GM12892 (cell line): ENCODE measurements at places on chromosomes 1 and 21.

DNA sequence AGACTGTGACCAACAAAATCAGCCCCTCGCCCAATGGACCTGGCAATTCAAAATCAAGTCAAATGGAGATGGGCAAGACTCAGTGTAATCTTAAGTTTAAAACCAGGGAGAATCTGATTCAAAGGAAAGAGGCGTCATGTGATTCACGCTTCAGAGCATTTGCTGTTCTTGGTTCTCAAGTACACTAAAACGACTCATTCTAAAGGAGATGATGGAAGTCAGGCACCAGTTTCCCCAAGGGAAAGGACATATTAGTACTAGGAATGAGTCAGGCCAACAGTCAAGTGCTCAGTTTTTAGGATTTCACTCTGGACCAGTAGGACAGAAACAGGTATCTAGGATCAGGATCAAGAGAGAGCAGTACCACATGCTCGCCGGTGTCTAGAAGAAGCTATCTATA lies 429.6 kb downstream of the PLPP3 start:
- no peak for DNase-seq

DNA sequence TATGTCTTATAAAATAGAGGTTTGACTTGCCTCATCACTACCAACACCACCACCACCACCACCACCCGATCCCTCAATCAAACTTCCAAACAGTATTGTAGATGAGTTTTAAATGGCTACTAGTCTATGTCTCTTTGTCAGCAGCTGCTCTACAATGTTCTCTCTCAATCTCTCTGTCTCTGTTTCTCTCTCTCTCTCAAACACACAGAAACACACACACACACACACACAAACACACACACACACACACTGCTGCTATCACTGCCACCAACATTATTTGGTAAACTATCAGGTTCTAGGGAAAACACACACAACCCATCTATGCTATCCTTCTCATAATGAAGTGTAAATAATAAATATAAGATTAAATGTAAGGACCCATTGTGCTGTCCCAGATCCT lies 2.4 kb downstream of the TNFSF4 start:
- DNase-seq, result no peak

DNA sequence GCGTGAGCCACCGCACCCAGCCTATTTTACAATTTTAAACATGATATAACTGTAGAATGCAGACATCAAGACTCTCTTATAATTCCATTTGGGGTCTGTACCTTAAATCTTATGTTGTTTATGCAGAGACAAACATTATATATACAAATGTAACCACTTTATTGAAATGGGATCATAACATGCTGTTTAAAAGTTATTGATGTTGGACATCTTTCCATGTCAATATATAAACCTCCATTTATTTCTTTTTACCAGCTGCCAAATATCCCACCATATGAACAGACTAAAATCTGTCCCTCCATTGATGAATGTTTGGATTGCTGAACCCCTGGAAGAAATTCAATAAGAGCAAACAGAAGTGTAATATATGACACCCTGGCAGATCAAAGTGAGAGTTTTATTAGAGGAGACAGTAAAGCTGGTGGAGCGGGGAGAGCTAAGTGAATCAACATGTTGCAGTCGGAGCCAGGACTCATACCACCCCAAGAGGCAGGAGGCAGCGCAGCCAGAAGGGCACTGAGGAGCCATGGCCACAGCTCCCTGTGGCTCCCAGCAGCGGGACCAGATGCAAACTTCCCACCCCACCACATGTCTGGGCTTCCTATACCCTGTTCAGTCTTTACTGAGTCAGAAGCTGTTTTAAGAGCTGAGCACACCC lies 4.7 kb upstream of the PCSK9 start:
- DNase-seq, result no peak

- DNase-seq, result no peak
Measured at GRCh38 chr1:84603223-84603622, 29.0 kb upstream of the CTBS start.

GRCh38 chr1:156667968-156668709 lies 9.1 kb downstream of the NES start:
- DNase-seq, result no peak

DNA sequence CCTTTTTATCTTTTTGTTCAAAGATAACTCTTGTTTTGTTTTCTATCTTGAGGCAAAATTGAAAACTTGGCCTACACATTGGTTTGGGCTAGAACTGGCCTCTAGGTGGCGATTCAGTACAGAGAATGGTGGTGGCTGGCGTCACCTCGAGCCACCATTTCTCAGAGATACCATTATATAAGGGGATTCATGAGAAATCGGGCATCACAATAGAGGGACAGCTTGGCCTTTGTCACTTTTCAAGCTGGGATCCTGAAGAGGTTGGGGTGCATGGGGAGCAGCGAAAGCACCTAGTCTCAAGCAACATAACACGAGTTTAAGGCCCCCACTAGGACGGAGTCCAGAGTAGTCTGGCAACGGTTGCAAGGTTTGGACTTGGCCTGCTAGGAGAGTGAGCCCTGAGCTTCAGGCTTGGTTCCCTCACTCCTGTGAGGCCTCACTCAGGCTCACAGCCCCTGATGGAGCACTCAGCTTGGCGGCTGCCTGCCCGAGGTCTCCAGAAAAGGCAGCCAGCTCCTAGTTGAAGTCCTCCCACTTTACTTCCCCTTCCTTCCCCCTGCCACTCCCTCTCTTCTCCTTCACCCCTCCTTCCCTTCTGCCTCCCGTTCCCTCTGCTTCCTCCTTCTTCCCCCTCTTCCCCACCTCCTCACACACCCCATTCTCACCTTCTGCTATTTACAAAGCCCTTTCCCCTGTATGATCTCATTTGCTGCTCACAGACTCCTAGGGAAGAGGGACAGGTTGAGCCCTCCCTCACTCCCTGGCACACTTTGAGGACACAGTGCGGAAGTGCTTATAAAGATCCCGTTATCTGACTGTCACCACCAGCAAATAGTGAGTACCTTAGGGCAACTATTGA lies 67.8 kb downstream of the LRIG2 start:
- DNase-seq, result peak; percentile 31

DNA sequence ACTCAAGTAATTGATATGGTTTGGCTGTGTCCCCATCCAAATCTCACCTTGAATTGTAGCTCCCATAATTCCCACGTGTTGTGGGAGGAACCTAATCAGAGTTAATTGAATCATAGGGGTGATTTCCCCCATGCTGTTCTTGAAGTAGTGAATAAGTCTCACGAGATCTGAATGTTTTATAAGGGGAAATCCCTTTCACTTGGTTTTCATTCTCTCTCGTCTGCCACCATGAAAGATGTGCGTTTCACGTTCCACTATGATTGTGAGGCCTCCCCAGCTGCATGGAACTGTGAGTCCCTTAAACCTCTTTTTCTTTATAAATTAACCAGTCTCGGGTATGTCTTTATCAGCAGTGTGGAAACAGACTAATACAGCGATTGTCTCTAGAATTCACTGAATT lies 135.4 kb downstream of the BACH1 start:
- no peak for DNase-seq

GRCh38 chr1:155981266-155982088 lies 3.1 kb upstream of the ARHGEF2 start:
- no peak for DNase-seq

GRCh38 chr1:25832336-25833037 lies 12.7 kb downstream of the MTFR1L start:
- DNase-seq, result no peak

- DNase-seq, result no peak
Measured at GRCh38 chr1:177944016-177944949, 25.6 kb downstream of the SEC16B start.

GRCh38 chr1:240608707-240609106 lies 3.2 kb downstream of the GREM2 start:
- DNase-seq, result no peak

DNA sequence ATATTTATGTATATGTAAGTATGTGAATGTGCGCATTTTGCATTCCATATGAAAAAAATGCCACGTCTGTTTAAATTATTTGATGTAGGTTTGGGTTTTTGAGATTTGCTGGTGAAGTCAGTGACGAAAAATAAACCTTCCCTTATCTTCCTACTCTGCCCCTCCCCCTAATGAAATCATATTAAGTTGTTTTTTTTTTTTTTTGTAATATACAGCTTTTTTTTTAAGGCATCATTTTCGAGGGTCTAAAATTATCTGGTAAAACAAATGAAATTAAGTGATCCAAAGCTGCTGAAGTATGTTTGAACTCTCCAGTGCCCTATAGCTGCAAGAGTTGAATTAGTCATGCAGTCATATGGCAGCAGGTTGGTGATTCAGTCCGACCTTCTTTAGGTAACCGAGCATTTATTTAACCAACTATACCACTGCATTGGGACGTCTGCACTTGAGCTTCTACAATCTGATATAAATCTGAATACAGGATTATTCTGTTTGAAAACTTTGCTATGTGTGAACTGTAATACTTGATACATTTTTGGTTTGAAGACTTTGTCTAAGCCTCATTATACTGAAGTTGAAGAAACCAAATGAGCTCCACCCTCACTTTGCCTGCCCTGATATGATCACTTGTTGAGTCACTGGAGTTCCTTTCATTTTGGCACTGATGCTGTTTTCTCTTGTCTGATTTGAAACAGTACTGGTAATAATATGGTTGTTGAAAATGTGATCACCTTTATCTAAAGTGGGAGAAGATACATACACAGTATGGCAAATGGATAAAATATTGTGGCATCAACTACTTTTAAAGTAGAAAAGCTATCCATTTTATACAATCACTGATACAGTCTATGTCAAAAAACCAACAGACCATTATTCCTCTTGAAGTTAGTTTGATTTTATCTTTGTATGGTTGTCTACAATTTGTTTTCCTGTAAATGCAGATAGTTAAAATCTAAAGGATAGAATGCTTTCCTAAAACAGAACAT lies 11.7 kb downstream of the PDIK1L start:
- DNase-seq, result no peak

GRCh38 chr1:56897150-56898004 lies 42.8 kb downstream of the C8A start:
- no peak for DNase-seq

DNA sequence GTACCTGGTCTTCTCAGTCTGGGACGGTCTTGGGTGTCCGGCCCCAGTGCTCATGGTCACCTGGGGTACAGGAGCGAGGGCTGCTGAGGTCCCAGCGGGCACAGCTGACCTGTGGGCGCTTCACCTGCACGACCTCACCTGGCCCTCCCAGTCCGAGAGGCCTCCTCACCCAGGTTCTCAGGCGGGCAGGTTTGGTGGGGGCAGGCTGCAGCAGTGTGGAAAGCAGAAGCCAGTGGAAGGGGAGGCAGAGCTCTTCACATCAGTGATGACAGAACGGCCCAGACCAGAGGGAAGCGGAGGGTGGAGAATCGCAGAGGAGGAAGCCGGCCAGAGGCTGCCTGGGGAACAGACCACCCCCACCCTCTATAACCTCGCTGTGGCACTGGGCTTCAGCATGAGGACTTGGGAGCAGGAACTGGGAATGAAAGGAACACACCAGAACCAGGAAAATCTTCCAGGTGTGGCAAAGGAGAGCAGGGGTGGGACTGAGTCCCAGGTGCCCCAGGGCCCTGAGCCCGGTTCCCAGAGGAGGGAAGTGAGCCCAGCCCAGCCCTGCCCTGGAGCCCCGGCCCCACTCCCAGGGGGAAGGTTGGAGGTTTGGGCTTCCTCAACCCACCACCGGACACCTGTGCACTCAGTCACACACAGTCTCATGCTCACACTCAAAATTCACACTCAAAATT lies 265.2 kb upstream of the VAMP3 start:
- no peak for DNase-seq

DNA sequence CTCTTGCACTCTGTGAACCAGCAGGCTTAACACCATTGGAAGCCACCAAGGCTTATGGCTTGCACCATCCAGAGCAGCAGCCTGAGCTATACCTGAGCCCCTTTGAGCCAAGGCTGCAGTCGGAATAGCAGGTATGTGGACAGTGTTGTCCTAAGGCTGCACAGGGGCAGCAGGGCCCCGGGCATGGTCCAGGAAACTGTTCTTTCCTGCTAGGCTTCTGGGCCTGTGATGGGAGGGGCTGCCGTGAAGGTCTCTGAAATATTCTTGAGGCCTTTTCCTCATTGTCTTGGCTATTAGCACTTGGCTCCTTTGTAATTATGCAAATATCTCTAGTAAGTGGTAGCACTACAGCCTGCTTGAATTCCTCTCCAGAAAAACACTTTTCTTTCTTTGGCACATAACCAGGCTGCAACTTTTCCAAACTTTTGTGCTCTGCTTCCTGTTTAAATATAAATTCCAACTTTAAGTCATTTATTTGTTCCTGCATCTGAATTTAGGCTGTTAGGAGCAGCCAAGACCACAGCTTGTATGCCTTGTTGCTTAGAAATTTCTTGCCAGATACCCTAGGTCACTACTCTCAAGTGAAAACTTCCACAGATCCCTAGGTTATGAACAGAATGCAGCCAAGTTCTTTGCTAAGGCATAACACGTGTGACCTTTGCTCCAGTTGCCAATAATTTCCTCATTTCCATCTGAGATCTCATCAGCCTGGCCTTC lies 5.2 kb downstream of the KRTAP20-4 start:
- DNase-seq, result no peak
